ENCODE measurements at places on chromosomes 13 and 19.

- no peak for DNase-seq
Observed at GRCh38 chr13:50292081-50292480, 276.8 kb downstream of the KCNRG start.

DNA sequence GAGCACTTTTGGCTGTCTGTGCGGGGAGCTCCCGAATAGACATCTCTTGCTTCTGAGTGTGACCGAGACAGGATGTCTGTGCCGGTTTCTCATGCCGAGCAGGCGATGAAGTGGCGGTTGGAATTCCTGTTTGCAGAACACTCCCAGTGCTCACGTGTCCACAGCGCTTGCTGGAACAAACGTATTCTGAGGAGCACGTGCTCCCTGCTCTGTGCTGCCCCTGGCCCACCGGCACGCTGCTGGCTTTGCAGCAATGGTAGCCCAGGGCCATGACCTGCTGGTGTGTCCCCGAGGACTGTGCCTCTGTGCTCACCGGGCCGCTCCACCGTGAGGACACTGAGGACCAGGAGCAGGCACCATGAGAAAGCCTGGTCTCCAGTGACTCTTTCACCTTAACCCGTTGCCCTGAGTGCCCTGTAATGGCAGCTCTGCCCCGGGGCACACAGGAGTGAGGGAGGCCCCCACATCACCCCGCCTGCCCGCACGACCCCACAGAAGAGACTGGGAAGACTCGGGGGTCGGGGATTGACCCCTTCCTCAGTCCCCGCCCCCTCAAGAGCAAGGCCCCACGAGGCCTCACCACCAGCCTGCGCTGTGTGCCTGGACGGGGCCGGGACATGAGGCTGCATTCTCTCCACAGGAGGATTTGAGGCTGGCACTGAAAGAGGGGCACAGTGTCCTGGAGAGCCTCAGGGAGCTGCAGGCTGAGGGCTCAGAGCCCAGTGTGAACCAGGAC lies 40.0 kb upstream of the F7 start:
- no peak for DNase-seq

- no peak for DNase-seq
Observed at GRCh38 chr13:65454403-65454802, 1775.7 kb downstream of the PCDH9 start.

DNA sequence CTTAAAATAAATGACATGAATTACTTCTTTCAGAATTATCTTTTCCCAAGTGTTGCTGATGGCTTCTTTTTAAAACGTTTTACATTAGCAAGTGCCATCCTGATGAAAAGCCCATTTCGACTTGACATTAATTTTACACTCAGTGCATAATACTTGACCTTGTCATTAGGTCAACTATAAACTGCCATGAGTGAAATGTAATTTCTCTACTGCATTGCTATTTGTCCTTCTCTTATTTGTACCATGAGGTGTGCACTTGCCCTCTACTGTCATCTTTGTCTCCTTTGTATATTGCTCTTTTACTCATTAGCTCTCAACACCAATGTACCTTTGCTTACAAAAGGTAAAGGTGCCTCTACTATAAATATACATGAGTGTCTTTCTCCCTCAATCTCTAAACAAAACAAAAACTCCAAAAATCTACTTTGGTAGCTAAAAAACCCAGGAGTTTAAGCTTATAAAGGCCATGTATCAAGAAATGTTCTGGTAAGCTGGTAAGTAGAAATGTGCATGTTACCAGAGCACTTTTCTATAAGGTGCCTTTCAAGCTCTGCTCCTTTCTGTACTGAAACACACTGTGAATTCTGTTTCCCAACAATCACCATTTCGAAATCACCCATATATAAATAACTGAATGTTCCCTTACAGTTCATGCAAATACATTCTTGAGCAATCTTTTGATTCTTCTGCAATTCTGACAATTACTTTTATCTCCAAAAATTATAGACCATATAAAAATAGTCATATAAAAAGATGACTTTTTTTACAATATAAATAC lies 351.4 kb downstream of the SLITRK5 start:
- DNase-seq, result no peak

DNA sequence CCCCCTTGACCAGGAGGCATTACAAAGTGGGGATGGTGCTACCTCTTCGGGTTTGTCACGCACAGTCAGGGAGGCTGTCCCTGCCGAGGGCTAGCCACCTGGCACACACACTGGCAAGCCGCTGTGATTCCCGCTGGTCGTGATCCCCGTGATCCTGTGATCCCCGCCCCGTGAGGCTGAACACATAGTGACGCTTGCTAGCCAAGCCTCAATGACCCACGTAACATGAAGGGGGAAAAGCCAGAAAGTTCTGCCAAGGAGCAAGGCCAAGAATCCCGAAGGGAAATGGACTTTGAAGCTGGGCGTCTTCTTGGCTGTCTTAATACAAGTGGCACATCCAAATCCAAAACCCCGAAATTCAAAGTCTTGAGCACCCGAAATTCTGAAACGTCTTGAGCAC lies 13.7 kb downstream of the LDLR start:
- no peak for DNase-seq

DNA sequence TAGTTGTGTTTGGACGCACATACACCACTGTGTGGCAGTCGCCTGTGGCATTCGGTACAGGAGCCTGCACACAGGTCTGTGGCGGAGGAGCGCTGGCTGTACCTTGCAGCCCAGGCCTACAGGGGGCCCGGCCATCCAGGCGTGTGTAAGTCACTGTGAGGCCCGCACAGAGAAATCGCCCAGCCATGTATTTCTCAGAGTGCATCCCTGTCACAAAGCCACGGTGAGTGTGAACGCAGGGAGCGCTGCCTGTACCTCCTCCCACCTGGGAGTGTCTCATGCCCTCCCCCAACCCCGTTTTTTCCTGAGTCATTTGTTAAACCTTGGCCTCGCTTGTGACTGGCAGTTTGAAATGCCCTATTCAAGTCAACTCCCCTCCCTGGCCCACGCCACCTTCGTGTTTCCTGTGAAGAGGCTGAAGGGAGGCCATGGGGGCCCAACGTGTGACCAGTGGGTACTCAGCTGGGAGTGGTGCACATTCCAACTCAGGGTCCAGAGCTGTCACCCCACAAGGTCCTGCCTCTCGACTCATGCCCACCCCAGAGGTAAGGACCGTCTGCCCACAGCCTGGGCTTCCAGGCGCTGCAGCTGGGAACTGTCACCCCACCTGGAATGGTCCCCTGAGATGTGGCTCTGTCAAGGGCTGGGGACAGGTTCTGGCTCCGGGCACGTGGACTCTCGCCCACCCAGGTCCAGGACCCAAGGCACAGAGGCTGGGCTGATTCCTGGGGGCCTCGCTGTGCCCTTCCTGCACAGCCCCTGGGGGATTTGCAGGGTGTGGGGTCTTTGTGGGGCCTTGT lies 11.6 kb upstream of the RASA3 start:
- no peak for DNase-seq

- no peak for DNase-seq
Observed at GRCh38 chr13:113537205-113537604, 46.7 kb upstream of the DCUN1D2 start.

GRCh38 chr19:33193865-33194362 lies at the start of gene LRP3:
Gene LRP3, plus strand, starts transcription at chr19:33194330. Its CDS starts 456 bp downstream, at chr19:33194786.
- DNase-seq, result no peak

GRCh38 chr13:39281539-39282150 lies 243.4 kb downstream of the NHLRC3 start:
- DNase-seq, result no peak

DNA sequence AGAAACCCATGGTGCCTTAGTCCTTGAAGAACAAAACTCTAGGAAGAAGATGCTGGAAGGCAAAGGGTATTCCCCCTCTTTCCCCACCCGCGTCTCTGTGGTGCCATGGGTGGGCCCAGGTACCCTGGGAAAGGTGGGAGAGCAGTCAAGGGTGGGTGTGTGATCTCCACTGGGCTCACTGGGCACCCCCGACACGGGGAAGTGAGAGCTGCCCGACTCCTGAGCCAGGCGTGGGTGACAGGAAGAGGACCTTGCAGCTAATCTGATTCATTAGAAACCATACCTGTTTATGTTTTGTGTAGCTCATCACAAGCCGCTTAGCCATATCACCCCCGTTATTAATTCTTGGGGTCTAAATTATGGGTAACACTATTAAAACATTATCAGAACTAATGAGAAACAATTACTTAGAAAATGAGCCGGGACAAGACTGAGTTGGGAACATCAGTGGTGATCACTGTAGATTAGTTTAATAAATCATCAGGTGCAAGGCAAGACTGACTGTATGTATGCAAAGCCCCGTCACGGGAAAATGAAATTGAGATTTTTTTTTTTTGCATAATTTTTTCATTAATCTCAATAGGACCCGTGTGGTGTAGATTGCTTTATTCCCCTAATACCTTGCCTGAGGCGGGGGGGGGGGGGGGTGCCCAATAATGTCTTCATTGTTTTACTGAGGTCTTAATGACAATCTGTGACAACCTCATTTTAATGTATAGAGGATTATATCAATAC lies 77.3 kb downstream of the ZIC5 start:
- no peak for DNase-seq

DNA sequence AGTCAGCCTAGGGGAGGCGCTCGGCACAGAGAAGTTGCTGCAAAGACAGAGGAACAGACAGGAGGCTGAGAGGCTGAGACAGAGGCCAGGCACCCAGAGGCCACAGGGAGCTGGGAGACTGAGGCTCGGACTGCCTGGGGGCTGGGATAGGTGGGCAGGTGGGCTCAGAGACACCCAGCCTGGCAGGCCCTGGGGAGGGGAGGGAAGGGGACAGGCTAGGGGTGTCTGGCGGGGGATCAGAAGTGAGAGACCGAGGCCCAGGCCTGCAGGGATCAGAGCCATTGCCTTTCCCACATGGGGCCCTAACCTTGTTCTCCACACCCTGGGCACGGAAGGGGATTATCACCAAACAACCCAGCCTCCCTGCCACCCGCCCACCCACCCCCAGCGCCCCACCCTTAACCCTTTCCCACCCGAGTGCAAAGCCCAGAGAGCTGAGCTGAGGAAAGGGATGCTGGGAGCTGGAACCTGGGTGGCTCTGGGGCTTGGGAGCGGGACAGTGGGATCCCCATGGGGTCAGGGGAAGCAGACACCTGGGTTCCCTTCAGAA lies 1.3 kb downstream of the NTN5 start:
- no peak for DNase-seq

DNA sequence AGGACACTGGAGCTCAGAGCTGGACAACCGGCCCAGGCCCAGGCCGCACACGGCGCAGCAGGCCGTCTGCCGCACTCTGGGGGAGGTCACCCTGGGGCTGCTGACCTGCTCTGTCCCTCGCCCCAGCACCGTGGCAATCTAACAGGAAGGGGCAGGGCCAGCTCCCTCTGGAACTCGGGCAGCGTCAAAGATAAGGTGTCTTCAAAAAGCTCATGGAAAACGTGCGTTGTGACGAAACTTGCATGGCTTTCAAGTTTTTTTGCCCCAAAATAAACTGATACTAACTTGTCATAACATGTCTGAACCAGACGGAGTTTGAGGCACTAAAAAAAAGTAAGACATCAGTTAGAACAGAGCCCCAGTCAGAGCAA lies 12.2 kb upstream of the ATP8B3 start:
- no peak for DNase-seq

DNA sequence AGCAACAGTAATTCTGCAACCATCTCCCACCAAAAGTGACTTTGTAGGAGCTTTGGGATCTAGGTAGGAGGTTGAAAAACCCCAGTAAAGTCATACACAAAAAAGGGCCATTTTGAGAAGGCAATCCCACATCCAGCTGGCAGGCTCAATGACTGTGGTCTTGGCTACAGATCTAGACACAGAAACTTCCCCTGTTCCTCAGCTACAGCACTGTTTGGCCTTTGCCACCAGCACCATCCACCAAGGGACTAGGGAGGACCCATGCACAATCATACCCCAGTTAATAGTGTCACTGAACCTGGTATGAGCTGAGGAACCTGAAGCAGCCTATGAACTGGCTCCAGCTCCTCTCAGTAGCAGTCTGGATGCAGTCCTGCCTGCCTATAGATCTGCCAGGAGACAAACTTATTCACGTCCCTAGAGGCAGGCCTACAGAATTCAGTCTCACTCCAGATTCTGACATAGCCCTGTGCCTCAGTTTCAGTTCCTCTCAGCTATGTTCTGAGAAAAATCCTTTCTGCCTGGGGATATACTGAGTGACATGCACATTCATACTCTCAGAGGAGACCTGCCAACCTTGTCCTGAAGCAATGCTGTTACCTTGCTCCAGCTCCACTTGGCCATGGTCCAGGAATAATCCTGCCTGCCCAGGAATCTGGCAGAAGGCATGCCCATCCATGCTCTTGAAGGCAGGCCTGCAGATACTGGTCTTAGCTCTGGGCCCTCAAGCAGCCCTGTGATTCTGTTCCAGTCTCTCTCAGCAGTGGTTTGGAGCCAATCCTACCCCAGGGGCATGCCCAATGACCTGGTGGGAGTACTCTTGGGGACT lies 2048.3 kb upstream of the PCDH20 start:
- no peak for DNase-seq

DNA sequence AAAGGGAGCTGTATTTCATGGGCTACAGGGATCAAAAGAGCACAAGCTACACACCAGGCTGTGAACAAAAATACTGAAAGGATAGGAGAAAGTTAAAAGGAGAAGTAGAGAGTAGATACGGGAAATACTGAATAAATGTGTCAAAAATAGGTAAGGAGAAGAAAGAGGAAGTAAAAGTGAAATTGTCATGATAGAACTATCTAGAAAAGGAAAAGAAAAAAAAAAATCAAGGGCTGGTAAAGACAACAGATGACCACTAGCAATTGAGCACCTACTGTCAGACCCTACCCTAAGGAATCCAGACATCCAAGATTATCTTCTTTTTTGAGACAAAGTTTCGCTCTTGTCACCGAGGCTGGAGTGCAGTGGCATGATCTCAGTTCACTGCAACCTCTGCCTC lies 4.8 kb downstream of the RUBCNL start:
- DNase-seq, result no peak

DNA sequence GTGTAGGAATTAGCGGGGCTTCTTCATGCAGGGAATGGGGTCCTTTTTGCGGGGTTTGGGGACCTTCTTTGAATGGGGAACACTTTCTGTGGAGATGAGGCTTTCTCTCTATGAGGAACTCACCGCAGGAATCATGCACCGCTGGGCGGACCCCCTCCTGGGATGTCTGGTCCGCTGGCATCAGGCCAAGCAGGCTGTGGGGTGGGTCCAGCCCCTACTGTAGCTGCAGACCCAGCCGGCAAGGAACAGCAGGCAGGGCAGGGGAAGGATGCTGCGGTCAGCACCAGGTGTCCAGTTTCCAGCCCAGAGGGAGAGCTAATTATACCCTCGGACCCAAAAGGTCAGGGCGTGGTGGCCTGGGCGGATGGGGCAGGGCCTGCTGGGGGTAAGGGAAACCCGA lies 1.8 kb downstream of the MYBPC2 start:
- DNase-seq, result no peak

- no peak for DNase-seq
Observed at GRCh38 chr13:30872685-30873461, 33.2 kb upstream of the MEDAG start.

Data from activated CD4-positive, alpha-beta T cell treated with anti-CD3 and anti-CD28 coated beads, Interleukin-10, Interleukin-2, amounts not matched to agents 100 ng/mL and 50 ng/mL, durations not matched to agents 16 hours and 8 hours (primary cell).